GM03348 (cell line): ENCODE measurements at places on chromosomes 7 and 10.
A peak's percentile ranks its signal among the peaks of the same experiment; 100 is the strongest.

DNA sequence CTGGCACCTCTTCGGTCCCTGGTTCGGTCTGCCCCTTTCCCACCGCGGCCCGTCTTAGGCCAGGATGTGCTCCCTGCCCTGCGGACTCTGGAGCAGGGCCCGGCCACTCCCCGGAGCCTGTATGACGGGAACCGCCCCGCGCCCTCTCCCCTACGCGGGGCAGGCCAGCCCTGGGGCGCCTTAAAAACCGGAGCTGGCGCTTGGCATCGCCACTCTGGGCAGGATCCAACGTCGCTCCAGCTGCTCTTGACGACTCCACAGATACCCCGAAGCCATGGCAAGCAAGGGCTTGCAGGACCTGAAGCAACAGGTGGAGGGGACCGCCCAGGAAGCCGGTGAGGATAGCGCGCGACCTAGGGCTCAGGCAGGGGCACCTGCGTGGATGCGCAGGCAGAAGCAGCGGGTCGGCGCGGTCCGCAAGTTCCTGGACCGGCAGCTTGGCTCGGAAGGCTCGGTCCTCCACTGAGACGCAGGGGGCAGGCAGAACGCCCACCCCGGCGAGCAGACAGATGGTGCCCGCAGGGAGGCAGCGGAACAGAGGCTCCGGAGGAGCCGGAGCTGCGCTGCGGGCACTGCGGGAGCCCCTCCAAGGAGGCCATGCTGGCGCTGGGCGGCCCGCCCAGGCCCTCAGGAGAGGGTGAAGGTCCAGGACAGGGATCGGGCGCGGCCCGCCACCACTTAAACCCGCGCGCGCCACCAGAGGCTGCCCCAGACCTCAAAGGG is at the start of gene ADIRF:
Gene ADIRF (plus strand): TSS at position 212 of the 723 bp plus-strand sequence. CDS start 63 bp downstream, at position 275.
- peak; percentile 54 for DNase-seq

DNA sequence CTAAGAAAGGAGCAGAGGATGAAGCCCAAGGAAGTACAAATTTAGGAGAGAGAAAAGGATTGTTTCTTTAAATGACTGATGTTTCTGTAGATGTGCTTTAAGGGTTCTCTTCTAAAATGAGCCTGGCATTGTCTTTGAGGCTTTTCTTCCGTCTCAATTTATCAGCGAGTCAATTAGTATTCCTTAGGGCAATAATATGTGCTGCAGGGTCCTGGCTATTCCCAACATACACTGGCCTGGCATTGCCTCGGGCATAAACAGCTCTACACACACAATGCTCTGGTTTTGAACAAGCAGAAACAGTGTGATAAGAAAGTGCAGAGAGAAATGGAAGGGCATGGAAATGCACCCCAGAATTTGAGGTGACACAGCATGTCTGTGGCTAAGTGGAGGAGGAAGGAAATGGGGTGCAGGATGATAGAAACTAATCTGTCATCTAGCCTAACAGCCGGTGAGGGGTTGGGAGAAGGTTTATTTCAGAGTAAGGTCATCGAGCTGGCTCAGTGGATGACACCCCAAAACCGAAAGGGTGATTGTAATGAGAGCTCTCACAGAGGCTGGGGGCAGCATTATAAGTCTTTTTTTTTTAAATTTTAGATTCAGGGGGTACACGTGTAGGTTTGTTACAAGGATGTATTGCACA is 67.5 kb upstream of the ARHGAP21 start:
- DNase-seq: no peak

DNA sequence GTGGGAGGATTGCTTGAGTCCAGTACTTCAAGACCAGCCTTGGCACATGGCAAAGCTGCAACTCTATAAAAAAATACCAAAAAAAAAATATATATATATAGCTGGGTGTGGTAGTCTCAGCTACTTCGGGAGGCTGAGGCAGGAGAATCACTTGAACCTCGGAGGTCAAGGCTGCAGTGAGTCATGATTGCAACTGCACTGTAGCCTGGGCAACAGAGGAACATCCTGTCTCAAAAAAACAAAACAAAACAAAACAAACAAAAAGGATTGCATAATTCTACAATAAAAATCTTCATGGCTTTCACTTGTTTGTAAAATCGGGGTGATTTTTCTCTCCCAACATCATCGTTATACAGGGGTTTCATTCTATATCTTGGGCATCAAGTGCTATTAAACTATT is 35.1 kb downstream of the GUSB start:
- no peak for DNase-seq

DNA sequence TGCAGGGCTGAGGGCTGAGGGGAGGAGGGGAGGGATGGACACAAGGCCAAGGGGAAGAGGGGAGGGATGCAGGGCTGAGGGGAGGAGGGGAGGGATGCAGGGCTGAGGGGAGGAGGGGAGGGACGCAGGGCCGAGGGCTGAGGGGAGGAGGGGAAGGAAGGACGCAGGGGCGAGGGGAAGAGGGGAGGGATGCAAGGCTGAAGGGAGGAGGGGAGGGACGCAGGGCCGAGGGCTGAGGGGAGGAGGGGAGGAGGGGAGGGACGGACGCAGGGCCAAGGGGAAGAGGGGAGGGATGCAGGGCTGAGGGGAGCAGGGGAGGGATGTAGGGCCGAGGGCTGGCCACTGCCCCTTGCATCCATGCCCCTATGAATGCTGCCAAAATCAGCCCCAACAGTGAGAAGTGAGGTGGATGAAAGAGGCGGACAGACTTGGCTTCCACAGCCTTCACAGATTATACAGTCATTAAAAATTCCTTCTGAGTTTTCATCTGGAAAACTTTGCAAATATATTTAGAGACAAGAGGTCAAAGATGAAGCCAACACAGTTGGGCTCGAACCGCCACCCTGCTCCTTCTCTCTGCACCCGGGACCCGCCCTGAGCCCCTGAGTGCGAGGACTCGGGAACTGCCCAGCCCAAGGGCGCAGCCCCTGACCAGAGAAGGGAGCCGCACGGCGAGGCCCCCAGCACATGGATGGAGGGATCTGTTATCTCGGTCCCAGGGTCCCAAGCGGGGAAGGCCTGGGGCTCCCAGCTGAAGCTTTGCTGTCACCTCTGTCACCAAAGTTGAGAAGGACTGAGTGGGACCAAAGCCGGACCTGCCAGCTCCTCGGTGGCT is 65.8 kb downstream of the DIP2C start:
- DNase-seq: no peak

DNA sequence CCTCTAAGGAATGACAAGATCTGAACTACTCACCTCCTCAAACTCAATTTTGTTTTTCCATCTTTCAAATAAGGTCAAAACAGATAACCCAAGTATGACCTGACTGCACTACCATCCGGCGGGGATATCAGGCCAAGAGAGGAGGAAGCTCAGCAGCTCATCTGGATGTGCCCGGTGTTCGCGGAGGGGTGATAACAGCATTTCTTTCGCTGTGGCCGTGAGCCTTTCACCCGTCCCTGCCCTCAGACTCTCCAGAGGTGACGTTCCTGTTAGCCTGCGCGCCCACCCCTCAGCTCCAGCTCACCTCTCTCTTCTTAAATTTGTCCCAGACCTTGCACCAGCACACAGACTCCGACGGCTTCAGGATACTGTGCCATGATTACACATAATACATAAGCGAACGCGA is 526 bp downstream of the ZNF248 start:
- DNase-seq: peak; percentile 30

DNA sequence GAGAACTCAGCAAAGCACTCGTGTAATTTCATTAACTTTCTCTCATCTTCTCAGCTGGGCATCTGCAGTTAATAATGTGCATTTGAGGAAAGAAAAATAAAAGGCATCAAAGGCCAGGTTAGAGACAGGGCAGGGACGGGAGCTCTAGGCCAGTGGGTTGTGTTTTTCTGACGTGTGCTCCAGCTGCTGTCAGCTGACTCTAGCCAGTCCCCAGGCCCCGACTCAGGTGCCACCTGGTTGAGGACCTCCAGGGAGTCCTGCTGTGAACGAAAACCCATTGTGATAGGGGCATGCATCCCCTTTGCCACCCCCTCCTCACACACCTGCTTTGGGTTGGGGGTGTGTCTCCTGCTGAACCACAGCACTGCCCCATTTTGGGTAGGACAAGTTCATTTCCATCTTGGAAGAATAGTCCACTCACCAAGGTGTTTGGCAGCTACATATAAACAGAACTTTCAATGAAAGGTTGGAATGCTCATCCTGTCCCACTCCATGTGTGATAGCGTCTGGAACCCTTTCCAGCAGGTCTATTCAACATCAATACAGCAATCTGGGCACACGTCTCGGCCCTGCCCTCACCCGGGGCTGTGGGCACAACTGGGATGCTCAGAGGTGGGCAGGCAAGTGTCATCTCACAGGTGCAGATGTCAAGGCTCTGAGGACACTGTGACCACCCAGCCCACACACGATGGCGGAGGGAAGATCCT is 146.1 kb upstream of the FAM20C start:
- no peak for DNase-seq

GRCh38 chr7:83119494-83119893 is 43.2 kb downstream of the PCLO start:
- no peak for DNase-seq

DNA sequence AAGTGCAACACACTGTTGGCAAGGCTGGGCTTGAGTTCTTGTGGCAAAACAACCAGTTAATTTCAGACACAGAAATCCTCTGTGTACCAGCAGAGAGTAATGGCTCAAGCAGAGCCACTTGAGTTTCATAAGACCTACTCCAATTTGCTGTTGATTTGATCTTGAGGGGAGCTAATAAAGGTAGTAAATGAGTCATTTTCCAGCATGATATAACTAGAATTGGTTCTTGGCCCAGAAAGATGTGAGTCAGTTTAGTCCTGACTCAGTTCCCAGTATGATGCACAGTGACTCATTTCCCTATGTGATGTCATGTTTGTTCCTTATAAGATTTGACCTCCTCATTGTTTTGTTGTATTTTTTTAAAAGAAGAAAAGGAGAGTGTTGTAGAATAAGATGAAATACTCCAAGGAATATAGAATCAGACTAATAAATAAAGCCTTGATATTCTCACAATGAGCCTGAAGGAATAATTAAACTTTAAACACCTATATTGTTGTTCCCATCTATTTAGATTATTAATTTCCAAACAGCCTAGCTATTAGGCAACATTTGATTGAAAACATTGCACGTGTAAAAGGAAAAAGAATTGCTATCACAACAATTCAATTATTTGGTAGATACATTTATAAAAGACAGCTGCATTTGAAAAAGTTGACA is 186.2 kb downstream of the REEP3 start:
- DNase-seq: peak; percentile 84

- DNase-seq: no peak
These were observed 7.9 kb upstream of the SLK start for GRCh38 chr10:103958996-103959395.

DNA sequence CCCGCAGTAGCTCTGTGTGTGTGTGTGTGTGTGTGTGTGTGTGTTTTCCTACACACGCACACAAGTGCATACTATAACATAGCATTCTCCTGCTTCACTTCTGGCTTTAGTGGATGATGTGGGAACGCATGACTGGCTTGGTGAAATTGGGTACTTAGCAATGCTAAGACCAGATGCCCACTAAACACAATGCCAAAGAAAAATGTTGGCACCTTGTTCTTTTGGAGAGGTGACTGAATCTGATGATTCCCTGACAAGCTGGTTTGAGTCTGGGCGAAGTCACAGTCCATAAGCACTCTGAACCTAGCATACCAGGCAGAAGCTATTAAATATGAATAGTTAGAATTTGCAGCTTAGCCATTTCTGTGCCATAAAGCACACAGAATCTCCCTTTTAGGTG is 68.0 kb upstream of the CDCA7L start:
- no peak for DNase-seq

DNA sequence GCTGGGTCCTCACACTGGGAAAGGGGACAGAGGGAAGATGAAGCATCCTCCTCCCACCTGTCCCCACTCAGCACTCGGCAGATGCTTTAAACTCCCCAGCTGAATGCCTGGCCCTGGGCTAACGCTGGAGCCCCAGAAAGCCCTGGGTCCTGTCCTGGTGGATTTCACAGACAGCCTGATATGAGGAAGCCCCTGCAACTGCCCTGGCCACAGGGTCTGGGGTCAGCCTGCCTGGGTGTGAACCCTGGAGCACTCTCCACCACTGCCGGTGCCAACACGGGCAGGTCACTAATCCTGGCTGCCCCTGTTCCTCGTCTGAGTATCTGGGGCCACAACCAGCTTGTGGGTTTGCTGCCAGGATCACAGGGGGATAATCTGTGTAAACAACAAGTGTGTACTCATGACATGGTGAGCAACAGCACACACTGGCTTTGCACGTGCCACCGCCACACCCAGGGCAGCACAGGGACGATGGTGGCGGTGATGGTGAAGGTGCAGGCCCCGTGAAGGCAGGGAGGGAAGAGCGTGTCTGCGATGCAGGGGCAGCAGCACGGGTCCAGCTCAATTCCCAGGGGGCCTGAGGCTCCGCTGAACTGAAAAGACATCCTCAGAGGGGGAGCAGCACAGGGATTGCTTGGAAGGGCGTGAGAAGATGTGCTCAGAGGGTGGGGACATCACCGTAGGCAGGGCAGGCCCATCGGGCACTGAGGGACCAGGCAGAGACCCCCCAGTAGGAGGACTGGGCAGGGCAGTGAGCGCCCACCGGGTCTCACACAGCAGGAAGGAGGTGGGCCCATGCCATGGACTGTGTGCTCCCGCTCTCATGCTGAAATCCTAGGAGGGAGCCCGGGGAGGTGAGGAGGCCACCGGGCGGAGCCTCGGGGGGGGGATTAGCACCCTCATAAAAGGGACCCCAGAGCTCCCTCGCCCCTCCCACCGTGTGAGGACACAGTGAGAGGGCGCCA is 238.7 kb downstream of the MAD1L1 start:
- no peak for DNase-seq

DNA sequence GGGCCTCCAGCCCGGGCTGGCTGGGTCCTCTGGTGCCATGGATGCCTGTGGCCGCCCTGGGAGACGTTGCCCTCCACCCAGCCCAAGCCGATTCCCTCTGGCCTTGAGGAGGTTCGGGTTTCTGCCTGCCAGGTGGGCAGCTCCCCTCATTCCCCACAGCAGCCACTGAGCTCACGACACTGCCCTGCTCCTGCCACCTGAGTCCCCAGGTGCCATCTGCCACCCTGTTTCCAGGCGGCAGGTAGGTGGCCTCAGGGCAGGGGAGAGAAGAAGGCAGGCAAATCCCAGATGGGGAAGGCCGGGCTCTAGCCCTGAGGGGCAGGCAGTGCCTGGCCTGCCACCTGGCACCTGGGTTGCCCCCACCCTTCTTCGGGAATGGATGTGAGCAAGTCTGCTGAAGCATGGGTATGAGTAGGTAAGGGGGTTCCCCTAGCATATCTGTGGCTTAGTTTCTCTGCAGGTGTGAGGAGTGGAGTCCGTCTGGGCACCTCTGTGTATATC is 92.2 kb upstream of the PPIF start:
- no peak for DNase-seq

DNA sequence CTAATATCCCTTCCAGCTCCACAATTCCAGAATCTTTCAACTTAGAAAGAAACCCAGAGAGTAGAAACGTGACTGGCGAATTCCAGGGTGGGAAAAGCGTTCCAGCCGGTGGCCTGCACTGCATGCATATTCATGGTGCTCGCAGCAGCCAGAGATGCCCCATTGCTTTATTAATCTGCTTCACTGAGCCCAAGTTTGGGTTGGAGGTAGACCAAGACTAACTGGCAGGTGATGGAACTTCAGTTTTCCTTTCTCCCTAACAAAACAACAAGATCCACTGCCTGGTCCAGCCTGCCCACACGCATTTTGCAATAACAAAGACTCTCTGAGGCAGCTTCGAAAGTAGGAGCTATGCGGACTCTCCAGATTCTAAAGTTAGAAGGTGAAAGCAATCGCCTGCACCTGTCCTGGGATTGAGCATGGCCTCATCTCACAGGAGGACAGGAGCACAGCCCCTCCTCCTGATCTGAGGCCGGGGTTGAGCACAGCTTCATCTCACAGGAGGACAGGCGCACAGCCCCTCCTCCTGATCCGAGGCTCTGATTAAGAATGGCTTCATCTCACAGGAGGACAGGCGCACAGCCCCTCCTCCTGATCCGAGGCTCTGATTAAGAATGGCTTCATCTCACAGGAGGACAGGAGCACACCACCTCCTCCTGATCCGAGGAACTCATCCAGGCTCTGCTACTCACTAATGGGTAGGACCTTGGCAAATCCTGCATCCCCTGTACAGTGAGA is 127.8 kb upstream of the LANCL2 start:
- no peak for DNase-seq
